ENCODE measurements at places on chromosomes 11 and 22.

DNA sequence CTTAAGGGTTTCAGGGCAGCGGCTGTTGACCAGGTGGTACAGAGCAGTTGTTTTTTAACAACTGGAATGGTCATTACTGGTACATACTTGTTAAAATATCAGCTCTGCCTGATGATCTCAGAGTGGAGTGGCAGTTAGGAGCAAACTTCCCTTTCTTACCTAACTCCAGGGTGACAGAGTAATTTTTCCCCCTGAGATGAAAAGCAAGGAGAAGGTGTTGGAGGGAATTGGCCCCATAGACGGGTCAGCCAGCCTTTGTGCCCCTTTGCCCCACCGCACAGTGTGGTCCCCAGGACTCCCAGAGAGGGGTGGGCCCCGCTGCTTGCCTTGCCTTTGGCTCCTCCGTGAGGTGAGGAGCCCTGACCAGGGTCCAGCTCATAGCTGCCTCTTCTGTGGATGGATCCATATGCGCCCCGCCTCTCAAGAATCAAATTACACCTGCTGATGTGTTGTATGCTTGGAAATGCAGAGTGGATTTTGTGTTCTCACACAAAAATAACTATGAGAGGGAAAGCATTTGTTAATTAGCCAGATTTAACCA lies 27.0 kb upstream of the SORL1-AS1 start:
- DNase-seq, result no peak

DNA sequence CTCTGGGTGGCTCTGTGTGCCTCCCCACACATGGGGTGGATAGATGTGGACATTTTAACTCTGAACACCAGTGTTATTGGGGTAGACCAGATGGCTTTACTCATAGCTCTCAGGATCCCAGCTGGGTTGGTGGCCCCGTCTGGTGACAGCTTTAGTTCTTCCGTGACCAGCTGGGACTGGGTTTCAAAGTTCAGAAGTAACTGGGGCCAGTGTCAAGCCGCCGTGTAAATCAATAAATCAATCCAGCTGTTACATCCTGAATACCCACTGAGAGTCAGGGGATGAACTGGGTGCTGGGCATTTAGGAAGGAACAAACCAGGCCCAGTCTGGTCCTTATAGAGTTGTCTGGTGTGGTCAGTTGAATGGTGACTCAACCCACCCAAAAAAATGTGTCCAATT lies 269.4 kb downstream of the CTTN start:
- no peak for DNase-seq

DNA sequence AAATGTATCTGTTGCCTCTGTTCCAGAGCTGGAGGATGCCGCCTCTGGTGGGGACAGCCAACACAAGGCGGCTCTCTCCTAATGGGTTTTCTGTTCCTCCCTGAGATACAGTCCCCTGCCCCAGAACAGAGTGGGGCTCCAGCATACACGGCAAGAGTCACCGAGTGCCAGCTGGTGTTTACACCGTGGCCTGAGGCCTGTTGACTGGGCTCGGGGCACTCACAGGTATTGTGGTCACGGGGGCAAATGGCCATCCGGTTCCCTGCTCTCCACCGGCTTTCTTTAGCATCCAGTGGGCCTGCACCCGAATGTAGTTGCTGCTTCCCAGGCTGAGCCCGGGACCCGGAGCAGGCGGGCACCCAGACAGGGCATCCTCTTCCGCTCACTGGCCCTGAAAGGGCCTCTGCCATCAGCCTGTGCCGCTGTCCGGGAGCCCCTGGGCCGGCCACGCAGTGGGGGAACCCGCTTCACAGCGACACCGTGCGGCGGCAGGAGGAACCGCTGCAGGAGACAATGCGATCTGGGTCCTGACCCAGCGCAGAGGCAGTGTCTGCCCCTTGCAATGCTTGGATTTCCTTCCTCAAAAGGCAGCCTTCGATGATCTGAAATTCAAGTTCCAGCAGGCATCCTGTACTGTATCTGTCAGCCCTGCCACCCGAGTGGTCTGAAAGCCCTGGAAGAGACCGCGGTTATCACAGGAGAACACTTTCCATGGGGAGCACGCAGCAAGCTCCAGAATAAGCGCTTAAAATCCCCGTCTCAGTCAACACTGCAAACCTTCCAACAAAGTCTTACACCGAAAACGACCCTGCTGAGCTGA lies 859 bp upstream of the KRTAP5-5 start:
- peak; percentile 43 for DNase-seq

DNA sequence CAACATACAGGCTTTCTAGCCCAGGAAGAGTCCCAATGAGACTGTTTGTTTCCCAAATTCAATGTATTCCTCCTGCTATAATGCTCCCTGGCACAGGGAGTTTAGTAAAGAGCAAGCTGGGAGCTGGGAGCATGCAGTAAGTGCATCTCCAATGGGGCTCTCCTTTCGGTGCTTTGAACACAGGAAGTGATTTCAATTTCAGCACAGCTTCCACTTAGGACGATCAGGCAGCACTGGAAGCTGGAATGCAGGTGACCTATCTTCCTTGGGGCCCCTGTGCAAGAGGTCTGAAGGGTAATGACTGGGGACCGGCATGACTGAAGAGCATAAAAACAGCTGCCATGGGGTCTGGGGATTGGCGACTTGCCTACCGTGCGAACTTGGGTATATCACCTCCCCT lies 76.0 kb downstream of the LARGE1 start:
- DNase-seq, result no peak

All from stimulated activated CD4-positive, alpha-beta T cell treated with anti-CD3 and anti-CD28 coated beads, TNF-alpha, amount 100 ng/mL, for 48 hours (primary cell).